ENCODE measurements at places on chromosomes 5 and 9.

DNA sequence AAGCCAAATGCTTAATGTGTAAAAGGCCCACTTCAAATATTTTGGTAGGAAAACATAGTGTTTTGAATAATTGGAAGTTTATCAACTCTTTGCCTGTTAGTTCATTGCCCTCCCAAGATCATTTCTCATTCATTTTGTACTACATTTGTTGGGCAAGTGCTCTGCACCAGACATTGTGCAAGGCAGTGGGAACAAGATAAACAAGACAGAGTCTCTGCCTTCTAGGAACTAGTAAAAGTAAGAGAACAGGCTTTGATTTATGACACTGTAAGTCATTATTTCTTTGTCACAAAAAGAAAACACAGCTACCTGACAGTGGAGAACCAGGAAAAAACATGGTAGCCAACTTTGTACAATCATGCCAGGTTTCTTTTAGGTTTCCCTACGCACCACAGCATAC, 63.7 kb upstream of the PAM start:
- no peak for DNase-seq

DNA sequence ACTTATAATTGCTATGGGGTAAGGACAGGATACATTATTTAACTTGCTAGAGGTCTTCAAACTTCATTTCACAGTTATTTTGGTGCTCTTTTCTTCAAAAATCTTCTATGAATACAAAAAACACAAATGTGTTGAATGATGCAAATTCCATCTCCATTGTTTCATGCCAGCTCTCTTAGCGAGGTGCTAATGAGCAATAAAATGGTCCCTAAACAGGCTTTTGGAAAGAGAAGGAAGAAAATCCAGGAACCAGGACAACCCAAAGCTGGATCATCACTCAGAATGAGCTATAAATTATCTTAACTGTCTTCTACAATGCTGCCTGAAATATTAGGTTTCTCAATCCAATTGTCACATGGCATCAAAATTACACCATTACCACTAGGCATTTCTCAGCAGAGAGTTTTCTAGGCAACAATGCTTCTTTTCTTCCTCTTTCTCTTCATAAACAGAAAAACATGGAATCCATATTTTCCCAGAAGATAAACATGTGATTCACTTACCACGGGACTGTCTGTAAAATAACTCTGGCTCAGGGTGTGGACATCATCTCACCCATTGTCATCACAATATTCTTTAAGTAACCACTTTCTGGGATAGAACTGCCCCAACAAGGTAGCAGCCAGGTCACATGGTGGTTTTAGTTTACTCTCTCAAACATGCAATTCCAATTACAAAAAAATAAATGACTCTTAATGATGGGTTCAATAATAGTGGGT, 249.4 kb downstream of the NPR3 start:
- DNase-seq, result no peak

GRCh38 chr9:28135549-28135948, 562.3 kb upstream of the C9orf72 start:
- no peak for DNase-seq

- DNase-seq, result no peak
Observed at GRCh38 chr9:36871606-36872005, 162.5 kb downstream of the PAX5 start.

DNA sequence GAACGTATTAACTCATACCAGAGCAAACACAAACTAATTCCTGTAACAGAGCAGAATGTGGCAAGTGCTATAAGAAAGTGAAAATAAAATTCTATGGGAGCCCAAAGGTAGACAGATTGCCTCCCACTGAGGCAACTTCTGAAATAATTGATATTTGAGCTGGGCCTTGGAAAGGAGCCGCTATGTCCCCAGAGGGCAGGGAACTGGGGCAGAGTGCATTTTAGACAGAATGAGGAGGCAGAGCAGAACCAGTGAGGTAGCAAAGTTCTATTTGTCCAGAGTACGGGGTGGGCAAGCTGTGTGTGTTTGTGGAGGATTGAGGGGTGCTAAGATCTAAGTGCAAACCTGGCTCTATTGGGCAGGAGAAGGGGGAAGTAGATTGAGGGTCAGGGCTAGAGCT, 19.8 kb downstream of the CDO1 start:
- DNase-seq, result no peak
